ENCODE measurements at places on chromosomes 12 and 14.

- DNase-seq: no peak
Measured at GRCh38 chr12:38158428-38159091, 158.0 kb upstream of the ALG10B start.

- DNase-seq: no peak
Measured at GRCh38 chr12:116919247-116919661, 8.5 kb downstream of the FBXW8 start.

DNA sequence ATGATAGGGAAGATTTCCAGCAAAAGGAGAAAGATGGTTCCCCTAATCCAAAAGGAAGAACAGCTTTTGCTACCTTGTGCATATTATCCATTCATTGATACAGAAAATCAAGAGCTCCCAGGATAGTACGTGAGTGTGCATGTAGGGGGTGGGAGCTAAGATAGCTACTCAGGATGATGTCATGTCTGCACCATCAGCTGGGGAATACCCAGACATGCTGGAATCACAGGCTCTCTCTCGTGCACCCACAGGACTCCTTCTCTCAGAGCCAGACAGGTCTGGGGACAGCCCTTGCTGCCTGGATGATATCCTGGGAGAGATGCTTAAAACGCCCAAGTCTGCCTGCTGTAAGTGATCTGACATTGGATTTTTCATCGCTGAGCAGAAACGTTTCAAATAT, 38.9 kb downstream of the FOXN3 start:
- DNase-seq: peak; percentile 50

DNA sequence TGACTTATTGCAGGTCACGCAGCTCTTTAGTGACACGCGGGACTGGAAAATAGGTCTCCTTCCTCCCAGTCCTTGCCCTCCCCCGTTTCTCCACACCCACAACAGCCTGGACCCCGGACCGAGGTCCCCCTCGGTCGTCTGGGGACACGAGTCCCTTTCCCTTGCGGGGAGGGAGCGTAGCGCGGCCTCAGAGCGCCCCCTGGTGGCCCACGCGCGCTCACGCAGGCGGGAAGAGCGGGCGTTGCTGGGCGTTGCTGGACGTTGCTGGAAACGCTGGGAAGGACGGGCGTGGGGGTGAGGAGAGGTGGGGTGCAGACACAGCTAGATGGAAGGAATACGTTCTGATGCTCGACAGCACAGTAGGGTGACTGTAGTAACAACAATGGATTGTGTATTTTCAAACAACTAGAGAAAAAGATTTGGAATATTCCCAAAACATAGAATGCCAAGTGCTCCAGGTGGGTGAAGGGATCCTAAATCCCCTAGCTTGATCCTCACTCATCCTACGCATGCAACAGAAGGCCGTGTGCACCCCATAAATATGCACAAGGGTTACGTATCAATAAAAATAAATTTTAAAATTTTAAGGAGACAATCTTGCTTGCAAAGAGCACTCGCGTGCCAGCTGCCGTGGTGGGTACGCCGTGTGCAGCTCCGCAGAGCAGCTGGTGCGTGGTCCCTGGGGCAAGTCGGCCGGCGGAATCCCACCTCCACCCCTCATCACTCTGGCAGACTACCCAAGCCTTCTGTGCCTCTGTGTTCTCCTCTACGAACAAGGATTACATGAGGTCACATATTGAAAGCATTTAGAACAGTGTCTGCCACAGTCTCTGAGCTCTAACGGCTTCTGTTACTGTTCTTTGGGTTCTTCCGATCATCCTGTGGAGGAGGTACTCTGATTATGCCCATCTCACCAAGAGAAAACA, 87.4 kb downstream of the B4GALNT3 start:
- DNase-seq: peak; percentile 78

All from stimulated activated CD4-positive, alpha-beta T cell treated with anti-CD3 and anti-CD28 coated beads, Interleukin-15, amount 100 ng/mL, for 24 hours (primary cell).